Cardiac fibroblast (primary cell): ENCODE measurements at places on chromosomes 1 and 21.

DNA sequence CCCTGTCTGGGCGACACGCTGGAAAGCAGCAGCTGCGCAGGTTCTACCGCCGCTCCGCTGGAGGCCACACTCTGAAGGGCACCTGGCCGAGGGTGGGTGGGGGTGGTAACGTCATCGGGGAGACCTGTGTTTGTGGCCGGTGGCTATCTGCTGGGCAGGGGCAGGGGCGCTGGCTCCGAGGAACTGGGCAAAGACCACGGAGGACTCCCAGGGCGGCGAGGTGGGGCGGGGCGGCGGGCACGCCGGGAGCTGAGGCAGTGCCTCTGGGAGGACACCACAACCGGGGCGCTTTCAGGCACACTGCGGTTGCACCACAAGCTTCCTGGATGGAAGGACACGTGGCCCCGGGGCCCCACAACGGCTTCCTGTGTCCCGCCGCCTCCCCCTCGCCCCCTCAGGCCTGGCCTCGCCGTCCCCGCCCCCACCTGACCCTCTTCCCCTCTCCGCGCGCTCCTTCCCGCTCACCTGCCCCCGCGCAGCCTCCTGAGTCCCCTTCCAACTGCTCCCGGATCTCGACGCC lies 3.3 kb upstream of the DENND2D start:
- peak; percentile 27 for DNase-seq

DNA sequence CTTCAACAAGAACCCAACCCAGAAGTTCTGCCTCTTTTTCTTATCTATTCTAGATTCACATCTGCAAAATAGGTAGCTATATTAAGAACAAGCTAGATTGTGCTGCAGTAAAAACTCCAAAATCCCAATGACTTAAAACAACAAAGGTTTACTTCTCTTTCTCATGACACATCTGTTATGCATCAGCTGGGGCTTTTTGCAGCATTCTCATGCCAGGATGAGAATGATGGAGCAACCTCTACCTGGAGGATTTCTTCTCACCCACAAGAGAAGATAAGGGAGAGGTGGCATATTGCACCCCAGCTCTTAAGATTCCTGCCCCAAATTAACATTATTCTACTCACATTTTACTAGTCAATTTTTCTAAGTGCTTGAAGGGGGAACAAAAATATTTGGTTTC lies 152.3 kb upstream of the SPAG17 start:
- no peak for DNase-seq

DNA sequence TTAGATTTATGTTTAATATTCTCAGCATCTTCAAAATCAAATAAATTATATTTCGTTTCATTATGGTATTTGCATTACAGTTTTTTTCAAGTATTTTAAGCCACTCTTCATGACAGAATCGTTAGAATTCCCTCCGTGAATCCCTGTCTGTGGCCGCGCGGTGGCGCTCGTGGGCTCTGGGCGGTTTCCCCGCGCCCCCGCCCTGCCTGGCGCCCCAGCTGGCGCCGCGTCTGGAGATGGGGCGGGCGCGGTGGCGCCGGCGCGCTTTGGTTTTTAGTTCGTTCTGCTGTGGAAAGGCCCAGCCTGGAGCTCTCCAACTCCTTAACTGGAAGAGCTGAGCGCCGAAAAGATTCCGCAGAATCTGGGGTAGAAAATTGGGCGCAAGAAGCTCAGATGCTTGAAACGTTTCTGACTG lies 25.7 kb downstream of the PRMT2 start:
- peak; percentile 89 for DNase-seq

DNA sequence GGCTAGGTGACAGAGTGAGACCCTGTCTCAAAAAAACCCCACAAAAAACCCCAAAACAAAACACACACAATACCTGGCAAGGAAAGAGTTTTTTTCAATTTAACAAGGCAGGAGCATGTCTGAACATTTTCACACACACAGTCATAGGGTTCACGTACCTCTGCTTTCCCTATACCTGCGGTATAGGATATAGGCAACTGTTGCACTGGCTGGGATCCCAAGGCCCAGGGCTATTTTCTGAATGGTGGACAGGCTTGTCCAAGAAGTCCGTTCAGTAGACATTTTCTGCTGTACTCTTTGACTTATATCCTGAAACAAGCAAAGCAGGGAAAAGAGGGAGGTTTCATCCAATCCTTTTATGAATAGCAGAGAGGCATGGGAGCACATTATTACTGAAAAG lies 7.6 kb downstream of the TDRKH start:
- no peak for DNase-seq

- DNase-seq = peak; percentile 41
Measured at GRCh38 chr1:36400825-36401601, 3.3 kb upstream of the LSM10 start.

DNA sequence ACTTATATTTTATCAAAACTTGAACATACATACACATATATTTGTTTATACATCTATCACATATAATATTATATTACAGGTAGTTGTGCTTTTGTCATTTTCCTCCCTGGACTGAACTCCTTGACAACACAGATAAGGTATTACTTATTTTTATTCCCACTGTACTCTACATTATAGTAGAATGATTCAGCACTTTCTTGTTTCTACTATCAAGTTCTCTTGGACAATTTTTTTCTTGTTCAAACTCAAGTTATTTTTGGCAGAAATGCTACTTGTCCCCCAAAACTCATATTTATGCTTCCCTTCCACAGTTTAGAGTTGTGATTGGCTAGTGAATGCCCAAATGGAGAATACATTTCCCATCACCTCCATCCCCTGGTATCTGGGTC lies 10.8 kb upstream of the PTPRC start:
- DNase-seq = peak; percentile 7

- DNase-seq = peak; percentile 33
Measured at GRCh38 chr21:42097274-42097673, 26.2 kb downstream of the UMODL1 start.

GRCh38 chr1:77955709-77956108 lies 23.2 kb downstream of the FUBP1 start:
- DNase-seq = no peak

GRCh38 chr1:46558141-46558963 lies 6.9 kb upstream of the KNCN start:
- no peak for DNase-seq

GRCh38 chr1:94319319-94320102 lies 82.1 kb upstream of the ARHGAP29 start:
- DNase-seq = no peak

DNA sequence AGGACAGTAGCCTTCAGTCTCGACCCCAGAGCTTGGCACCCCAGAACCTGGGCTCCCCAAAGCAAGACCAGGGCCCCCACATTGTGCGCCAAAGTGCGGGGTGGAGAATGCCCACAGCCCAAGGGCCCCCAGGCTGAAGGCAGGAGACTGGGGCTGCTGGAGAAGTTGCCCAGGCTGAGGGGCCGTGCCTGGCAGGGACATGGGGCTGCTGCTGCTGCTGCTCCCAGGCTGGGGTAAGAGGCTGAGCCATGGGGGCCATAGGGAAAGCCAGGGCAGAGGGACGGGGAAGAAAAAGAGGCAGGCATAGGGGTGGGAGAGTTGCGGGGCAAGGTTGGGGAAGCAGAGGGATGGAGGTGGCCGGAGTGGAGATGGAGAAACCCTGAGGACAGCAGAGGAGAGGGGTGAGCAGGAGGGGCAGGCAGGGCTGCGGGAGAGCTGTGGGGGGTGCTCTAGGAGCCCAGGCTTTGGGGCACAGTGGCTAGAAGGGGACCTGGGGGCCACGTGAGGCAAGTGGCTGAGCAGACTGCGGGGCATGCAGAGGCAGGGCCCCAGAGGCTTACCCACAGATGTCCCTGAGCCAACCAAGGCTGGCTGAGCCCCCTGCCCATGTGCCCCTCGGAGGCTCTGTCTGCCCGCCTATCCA lies 18.9 kb downstream of the SLC27A3 start:
- DNase-seq = no peak

- DNase-seq = no peak
Measured at GRCh38 chr1:16067127-16067768, 6.2 kb downstream of the FAM131C start.

DNA sequence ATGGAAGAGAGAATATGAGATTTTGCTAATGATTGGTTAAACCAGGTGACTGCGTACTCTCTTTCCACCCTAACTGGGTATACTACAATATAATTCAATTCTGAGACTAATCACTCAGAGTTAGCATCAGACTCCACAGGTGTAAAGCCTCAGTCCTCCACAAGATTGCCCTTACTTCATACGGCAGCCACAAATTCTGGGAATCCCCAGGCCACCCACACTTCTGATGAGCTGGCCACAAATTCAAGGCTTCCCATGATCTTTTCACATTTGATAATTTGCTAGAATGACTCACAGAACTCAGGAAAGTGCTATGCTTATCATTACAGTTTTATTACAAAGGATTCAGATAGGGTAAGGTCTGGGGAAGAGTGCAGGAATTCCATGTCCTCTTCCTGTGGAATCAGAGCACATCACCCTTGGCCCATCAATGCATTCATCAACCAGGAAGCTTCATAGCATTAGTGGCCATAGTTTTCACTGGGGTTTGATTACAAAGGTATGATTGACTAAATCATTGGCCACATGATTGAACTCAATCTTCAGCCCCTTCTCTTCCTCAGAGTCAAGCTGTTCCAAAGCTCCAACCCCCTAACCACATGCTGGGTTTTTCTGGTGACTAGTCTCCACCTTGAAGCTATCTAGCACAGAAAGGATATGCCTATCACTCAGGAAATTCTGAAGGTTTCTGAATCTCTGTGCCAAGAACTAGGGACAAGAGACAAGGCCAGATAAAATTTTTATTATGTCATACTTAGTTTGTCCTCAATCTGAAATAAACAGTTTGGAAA lies 131.7 kb downstream of the HHIPL2 start:
- no peak for DNase-seq

- peak; percentile 40 for DNase-seq
Measured at GRCh38 chr1:6497215-6497866, 5.9 kb upstream of the PLEKHG5 start.

DNA sequence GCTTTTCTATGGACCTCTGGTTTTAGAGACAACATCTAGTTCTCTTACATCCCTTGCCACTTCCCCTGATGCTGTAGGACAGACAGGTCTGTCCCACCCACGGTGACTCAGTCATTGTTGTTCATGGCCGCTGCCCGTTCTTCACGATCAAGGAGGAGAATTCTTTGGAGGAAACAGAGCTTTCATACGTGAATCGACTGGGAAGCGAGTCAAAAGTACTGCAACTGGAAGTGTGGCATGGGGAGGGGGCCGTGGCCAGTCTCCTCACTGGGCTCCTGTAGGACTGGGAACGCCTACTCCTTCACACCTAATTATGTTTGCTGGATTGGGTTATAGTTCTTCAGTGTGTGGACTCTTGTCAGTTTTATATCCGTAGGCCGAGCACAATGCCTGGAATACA lies 4.4 kb upstream of the SLC37A1 start:
- DNase-seq = no peak

DNA sequence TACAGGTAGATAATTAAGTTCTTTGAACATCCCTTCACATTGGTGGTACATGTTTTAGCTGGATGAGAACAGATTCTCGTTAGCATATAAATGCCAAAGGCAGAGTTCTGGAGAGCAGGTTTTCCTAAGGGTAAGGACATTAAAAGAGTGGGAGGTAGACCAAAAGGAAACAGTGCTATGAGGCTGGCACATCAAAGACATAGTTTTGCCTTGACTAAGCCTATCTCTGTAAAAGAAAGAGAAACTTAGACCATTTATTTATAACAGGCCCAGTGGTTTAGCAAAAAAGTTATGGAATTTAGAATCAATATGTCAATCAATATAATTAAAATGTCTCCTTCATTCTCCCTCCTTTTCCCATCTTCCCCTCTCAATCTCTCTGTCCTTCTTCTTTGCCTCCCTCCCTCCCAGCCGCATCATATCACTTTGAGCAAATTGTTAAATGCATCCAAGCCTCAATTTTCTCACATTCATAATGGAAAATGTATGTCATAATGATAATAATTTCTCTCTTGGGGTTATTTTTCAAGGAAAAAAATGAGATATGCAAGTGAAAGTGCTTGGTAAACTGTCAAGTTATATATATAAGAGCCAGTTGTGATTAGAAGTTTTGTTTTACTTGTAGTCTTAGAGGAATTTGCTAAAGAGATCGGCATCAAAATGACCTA lies 209.9 kb upstream of the SGIP1 start:
- DNase-seq = no peak

GRCh38 chr1:30966690-30967369 lies 58.3 kb upstream of the SDC3 start:
- DNase-seq = peak; percentile 85

DNA sequence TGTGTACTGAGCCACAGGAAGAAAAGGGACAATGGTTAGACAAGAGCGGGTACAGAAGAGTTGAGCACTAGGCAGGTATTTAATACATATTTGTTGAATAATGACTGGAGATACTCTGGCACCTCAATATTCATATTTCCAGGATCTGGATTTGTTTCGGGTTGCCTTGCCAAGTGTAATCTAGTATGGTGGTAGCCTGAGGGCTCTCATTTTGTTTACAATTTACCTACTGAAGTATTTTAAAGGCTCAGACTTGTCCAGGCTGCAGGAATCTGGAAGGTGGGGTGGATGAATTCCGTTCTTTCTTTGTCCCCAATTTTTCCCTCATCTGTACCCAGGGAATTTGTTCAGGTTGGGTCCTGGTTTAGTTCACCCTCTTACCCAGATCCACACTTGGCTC lies 95.0 kb downstream of the CACHD1 start:
- DNase-seq = no peak

- no peak for DNase-seq
Measured at GRCh38 chr1:95534985-95535384, 301.0 kb downstream of the RWDD3 start.

- DNase-seq = no peak
Measured at GRCh38 chr21:33698087-33698860, 56.0 kb downstream of the ITSN1 start.

GRCh38 chr1:210434223-210434622 lies 105.5 kb downstream of the HHAT start:
- DNase-seq = no peak
